ENCODE measurements at places on chromosomes 7 and 10.
A peak's percentile ranks its signal among the peaks of the same experiment; 100 is the strongest.

DNA sequence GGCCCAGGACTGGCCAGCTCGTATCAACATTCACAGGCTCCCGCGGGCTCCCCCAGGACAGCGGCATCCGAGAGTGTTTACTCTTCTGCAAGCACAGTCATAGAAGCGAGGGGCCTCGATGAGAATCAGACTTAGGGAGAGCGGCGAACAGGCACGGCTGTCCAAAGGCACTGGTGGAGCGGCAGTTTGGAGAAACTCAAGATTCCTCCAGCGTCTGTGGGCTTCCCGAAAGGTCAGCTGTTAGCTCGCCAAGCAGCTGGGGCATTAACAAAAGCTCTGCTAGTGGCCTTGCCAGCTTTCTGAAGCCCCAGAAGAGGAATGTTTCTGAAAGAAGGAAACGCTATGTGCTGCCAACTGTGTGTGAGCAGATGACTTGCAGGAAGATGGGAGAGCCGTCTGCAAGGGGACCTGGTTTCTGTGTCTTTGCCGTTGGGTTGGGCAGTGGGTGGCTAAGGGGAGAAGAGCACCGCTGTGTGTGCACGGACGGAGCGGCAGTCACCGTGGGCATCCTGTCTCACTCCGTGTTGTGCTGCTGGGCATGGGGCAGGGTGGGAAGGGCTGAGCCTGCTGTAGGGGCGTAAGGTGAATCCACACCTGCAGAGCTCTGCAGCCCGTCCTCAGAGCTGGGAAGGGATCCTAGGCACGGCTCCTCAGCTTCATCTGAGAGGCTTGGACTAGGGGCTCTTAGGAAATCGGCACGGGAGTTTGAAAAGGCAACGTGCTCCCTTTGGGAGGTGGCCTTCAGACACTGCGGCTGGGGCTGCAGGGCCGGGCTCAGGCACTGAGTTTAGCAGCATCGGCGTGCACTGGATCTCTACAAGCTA, 42.1 kb downstream of the AMZ1 start:
- no peak for DNase-seq

DNA sequence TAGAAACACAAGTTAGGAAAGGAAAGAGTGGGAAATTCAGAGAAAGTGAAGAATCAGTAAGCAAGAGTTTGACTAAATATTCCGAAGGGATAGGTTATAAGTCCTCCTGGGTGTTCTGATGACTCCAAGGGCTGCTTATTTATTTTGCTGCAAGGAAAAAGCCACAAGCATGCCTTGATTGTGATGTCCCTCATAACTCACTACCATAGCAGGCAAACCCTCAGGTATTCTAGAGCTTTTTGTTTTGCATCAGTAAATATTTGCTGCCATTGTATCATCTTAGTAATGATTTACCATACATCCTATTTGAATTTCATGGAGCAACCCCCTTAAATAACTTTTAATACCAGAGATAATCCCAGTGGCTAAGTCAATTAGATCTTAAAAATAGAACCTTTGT, 688.1 kb downstream of the SUGCT start:
- DNase-seq = no peak

DNA sequence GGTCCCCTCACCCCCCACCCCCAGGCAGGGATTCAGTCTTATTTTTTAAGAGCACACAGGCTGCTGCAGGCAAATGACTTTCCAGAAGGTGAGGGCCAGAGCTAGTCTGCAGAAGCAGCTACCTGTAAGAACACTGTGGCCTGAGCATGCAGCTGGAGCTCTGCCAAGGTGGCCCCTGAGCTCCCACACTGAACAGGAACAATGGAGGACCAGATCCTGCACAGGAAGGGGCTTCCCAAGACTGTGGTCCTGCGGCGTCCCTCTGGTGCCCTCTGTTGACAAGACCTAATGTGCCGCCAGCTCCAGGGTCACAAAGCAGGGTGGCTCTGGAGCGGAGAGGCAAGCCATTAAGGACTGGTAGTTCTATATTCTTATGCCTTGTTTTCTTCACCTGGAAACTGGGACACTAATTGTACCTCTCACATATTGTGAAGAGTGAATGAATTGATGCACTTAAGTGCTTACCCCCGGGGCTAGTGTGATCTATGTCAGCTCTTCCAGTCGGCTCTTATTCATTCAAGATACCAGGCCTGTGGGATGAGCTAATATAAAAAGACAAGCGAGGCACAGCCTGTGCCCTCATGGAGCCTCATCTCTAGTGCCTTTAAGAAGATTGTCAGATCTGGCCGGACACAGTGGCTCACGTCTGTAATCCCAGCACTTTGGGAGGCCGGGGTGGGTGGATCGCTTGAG, 8.0 kb upstream of the BEND7 start:
- DNase-seq = peak; percentile 20

GRCh38 chr7:41103331-41103730, 599.6 kb downstream of the INHBA start:
- peak; percentile 13 for DNase-seq

DNA sequence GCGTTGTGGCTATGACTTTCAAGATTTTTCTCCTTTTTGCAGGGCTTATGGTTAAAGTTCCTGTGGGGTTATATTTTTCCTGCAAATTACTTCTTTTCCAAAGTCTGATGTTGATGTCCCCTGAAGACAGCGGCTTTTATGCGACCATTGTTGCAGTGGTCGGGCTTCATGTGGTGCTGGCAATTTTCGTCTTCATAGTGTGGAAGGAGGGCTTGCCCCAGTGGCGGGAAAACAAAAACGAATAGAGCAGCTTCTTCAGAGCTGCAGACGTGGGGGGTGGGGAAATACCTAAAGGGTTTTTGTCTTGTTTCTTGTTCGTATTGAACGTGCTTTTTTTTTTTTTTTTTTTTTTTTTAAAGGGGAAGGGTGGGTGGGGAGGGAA, 53.8 kb downstream of the MCMBP start:
- no peak for DNase-seq

- DNase-seq = no peak
These were observed 1127.7 kb upstream of the LRRTM3 start for GRCh38 chr10:65798133-65798532.
